ENCODE measurements at places on chromosomes 11 and 22.

DNA sequence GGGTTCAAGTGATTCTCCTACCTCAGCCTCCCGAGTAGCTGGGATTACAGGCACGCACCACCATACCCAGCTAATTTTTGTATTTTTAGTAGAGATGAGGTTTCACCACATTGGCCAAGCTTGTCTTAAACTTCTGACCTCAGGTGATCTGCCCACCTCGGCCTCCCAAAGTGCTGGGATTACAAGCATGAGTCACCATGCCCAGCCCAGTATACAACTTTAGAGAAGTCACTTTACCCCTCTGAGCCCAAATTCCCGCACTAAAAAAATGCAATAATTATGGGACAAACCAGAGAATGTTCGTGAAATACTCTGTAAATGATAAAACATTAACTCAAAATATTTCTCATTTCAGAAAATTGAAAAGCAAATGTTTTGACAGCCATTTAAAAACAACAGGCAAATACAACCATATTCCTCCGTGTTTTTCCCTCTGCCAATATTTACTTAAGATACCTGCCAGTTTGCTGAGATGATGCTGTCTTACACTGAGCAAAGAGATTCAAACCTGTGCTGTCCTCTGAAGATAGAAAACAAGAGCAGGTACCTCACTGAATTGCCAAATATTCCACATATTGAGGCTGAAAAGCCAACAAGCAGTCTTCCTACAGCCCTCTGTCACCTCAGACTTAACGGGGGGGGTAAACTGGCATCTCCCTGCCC is 9.6 kb downstream of the PLEKHA7 start:
- no peak for DNase-seq

GRCh38 chr11:72348250-72348649 is 86.1 kb downstream of the CLPB start:
- no peak for DNase-seq

GRCh38 chr11:1040428-1041148 is 4.1 kb upstream of the MUC6 start:
- no peak for DNase-seq

DNA sequence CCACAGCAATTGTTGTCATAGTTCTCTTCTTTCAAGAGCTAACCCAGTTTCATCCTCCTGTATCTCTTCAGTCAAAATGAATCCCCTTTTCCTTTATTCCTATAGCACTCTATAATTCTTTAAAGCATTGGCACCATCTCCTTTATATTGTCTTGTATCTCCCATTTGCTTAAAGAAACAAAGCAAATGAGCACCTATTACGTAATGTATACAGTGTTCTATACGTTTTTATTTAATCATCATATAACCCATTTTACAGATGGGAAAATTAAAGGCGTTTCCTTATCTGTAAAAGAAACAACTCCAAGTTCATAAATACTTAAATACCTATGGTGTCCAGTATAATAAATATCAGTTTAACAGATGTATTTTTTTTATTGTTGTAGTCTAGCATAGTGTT is 6.4 kb upstream of the REXO2 start:
- DNase-seq, result no peak

- DNase-seq, result no peak
Observed at GRCh38 chr11:134686460-134687061, 274.5 kb upstream of the B3GAT1 start.

DNA sequence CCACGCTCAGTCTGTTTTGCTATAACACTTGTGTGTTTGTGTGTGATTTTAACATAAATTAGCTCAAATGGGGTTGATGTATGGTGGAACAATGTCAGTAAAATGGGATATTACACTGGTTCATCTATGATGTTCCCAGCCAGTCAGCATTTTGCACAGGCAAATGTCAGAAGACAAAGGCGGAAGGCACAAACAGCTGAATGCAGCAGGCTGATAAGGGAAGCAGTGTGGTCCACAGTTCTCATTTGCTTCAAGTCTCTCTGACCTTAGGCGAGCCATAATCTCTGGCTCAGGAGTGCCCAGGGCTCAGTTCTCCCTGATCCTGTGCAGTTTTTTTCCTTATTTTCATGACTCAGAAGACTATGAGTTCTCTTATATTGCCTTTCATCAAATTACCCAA is 102.7 kb downstream of the FAR1 start:
- DNase-seq, result no peak

DNA sequence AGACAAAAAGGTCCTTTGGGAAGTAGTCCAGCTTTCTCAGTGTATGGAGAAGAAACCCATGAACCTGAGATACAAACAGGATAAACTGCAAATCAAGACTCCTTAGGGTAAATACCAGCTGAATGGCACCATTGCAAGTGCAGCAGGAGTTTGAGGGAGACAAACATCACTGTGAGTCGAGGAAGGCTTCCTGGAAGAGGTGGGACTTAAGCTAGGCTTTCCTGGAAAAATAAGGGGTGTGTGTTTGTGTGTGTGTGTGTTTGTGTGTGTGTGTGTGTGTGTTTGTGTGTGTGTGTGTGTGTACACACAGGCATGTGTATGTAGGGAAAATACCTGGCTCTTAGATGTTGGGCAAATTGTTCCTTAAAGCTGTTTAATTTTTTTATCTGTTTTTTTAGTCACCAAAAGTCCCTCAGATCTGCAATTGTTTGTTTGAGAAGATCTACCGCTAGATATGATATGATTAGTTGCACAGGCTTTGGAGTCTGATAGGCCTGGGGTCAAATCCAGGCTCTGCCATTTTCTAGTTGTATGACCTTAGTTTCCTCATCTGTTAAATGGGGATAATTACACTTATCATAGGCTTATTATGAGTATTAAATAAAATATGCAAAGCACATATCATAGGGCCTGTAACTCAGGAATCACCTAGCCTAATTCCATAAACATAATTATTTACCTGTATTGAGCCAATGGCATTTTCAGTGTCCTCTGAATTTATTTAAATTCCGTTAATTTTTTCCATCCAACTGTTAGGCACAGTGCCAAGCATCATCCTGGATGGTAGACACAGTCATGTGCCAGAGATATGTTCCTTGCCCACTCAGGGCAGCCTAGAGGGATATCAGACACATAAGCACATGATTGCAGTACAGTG is 85.6 kb upstream of the EED start:
- no peak for DNase-seq

GRCh38 chr11:44380009-44380313 is 70.0 kb upstream of the ALX4 start:
- DNase-seq, result no peak

- no peak for DNase-seq
Observed at GRCh38 chr11:101321222-101321621, 191.6 kb upstream of the PGR start.

DNA sequence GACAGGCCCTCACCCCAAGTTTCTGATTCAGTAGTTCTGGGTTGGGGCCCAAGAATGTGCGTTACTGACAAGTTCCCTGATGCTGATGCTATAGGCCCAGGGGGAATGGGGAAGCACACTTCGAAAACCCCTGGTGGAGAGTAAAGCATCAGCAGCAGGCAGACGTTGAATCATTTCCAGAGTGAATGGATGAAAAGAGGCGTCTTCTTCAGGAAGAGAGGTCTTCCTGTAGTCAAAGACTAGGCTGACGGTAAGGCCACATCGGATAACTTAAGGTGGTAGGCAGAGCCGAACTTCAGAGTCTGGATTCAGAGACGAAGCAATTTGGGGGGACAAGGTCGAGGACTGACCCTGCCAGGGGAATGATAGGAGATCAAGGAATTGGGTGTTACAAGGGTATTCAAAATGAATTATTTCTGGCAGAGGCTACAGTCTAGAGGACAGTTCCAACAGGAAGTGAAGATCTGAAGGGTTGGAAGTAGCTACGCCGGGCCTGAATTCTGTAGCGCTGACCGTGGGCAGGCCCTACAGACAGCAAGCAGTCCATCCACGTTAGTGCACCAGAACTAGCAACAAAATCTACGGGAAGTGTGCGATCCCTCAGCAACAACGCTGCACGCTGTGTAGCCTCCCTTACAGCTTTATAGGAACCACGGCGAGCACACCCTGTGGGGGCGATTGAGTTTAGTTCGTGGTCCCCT is 862 bp upstream of the CENATAC start:
- no peak for DNase-seq

DNA sequence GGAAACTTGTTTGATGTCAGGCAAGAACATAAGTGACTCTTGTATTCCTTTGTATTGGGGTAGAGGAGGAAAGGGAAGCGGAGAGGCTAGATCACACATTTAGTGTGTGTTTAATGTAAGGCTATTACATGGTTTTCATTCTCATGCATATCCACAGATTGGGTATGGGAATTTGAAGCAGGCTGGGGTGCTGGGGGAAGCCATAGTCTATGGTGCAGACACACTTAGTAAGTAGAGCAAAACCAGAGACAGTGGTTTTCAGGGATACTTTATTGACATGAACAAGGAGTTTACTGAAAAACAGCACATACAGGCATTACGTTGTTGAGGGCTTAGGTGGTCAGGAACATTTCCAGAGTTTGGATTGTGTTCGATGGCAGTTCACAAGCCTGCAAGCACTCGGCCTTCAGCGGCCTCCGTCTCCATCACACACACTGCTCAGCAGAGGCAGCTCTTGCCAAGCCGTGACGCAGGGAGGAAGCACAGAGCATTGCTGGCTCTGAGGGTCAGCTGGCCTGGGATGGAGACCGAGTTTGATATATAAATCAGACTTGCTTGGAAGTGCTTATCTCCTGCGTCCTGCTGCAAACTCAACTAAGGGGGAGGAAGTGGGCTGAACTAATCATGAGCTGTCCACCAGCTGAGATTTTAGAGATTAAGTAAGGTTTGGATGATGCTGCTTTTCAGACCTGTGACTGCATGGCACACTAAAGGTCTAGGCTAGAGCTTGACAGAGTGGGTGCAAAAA is 25.3 kb downstream of the SCN3B start:
- DNase-seq, result no peak

GRCh38 chr11:19952911-19953310 is 207.4 kb downstream of the DBX1 start:
- DNase-seq, result no peak

GRCh38 chr11:102836290-102836875 is 7.0 kb downstream of the MMP3 start:
- no peak for DNase-seq

- DNase-seq, result no peak
Observed at GRCh38 chr22:40334899-40335298, 11.4 kb upstream of the ADSL start.

GRCh38 chr11:20110908-20111669 is 49.2 kb downstream of the DBX1 start:
- no peak for DNase-seq

- DNase-seq, result no peak
Observed at GRCh38 chr11:88194990-88195389, 19.7 kb upstream of the RAB38 start.

Measured in NCI-H446 (cell line).